ENCODE measurements at places on chromosomes 7 and 10. TPM values are rescaled to one million over a fixed set of nuclear protein-coding genes. Genes with fewer than 3 reads are reported as not detected.

Gene GSAP
- 5.8 TPM for total RNA-seq

Gene DNAJB9
- total RNA-seq, result 58.2 TPM

Gene LAMB1
- 445 TPM for total RNA-seq

Gene EN2
- under 0.01 TPM for total RNA-seq
